CD4-positive, alpha-beta memory T cell (primary cell): ENCODE measurements at places on chromosomes 5 and 9.

GRCh38 chr9:10678790-10679189, 66.0 kb upstream of the PTPRD start:
- DNase-seq: no peak

- DNase-seq: no peak
Observed at GRCh38 chr5:56761151-56761885, 54.0 kb upstream of the MAP3K1 start.

DNA sequence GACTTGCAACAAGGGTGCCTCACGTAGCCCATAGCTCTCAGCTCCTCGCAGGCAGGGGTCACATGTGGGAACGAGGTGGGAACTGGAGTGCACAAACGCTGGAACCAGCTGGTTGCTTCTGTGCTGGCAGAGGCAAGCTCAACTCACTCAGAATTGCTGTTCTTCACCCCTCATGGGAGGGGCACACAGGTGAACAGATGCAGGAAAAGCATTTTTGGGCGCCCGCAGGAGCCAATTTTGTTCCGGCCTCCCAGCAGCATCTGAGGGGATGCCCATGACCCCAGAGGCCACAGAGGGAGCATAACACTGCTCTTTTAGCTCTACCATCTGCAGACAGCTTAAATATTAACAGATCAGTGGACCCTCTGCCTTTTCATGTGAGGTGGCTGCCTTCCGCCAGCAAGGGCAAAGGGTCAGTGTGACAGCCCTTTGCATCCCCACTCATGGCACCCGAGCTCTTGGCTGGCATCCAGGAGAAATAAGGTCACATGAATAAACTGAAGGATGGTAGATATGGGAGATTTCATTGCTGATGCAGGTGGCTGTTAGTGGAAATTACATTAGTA, 196.2 kb downstream of the SLCO4C1 start:
- DNase-seq: no peak

DNA sequence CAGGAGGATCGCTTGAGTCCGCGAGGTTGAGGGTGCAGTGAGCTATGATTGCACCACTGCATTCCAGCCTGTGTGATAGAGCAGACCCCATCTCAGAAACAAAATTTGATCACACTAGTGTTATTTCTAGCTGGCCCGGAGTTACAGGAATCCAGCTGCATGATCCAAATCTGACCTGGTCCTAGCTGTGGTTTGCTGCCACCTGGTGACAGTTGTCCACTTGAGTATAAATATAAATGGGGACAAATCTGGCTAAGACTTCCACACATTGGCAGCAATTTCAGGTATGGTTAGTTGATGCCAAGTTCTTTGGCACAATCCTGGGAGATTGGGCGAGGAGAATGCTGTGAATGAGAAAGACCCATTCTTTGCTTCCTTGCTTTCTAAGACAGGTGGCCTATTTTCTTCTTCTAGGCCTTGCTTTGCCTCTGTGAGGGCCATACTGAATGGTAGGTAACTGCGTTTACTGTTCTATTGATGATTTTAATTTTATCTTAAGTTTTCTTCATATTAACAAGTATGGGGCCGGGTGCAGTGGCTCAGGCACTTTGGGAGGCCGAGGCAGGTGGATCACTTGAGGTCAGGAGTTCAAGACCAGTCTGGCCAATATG, 35.4 kb downstream of the UBE2R2 start:
- peak; percentile 46 for DNase-seq

GRCh38 chr5:9898319-9898718, 268.2 kb upstream of the TAS2R1 start:
- no peak for DNase-seq
